SIG-M5 (cell line): ENCODE measurements at places on chromosomes 2 and 18.

- DNase-seq, result no peak
These were observed 43.9 kb upstream of the PLB1 start for GRCh38 chr2:28451793-28452533.

DNA sequence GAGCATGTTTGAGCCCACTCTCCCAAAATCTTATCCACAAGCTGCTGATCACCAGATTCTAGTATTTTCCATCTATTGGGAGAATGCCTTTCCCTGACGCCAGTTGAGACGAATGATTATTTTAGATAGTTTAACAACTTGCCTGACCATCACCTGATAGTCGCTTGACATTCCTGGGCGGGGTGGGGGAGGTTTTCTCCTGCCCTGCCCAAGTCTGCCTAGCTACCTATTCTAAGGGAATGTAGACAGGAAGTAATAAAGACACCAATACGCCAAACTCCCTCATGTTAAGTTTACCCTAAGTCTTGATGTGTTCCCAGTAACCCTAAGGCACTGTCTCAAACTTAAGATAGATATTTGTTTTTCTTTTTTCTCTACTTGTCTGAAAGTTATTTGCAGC lies 4.6 kb upstream of the ACAA2 start:
- DNase-seq, result no peak

DNA sequence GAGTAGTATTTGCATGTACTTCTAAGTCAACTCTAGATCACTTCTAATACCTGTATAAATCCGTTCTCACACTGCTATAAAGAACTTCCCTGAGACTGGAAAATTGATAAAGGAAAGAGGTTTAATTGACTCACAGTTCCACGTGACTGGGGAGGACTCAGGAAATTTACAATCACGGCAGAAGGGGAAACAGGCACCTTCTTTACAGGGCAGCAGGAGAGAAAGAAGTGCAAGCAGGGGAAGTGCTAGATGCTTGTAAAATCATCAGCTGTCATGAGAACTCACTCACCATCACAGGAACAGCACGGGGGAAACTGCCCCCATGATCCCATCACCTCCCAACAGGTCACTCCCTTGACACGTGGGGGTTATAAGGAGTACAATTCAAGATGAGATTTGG lies 24.0 kb upstream of the SLC35F5 start:
- DNase-seq, result no peak

DNA sequence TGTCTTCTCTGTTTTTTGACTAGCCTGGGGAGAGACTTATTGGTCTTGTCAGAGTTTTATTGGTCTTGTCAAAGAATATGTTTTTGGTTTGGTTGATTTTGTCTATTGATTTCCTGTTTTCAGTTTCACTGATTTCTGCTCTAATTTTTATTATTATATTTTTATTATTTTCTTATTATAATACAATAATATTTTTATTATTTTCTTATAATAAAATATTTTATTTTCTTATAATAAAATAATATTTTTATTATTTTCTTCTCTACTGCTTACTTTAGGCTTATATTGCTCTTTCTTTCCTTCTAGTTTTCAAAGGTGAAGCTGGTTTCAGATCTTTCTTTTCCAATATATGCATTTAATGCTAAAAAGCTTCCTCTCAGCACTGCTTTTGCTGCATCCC lies 62.0 kb downstream of the TRAPPC12 start:
- no peak for DNase-seq

- no peak for DNase-seq
These were observed 42.1 kb downstream of the CRACDL start for GRCh38 chr2:98893911-98894321.

DNA sequence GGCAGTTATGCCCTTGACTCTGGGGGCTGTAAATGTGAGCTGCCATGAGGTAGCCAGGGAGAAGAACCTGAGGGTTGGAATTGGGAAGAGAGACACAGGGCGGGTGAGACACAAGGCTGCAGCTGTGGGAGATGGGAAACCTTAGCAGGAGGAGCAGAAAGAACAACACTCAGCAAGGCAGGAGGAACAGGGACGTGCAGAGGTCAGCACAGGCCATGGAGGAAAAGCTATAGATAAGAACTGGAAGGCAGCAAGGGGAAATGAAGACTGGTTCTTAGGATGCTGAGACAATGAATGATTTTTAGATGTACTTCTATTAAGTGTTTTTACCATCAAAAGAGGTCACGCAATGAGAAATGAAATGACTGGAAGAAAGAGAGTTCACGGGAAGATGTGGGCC lies 80.2 kb downstream of the USP40 start:
- DNase-seq, result no peak

GRCh38 chr18:13597068-13597467 lies 129.3 kb downstream of the FAM210A start:
- no peak for DNase-seq
